Activated T-cell treated with anti-CD3 and anti-CD28 coated beads, Interleukin-2, amount 50 U/mL, for 72 hours (primary cell): ENCODE measurements at places on chromosomes 1 and 21. TPM values are rescaled to one million over a fixed set of nuclear protein-coding genes. Genes with fewer than 3 reads are reported as not detected.

GRCh38 chr1:38585971-38586370 is 273.6 kb downstream of the RRAGC start:
- H3K27me3 ChIP-seq, result no peaks in the 10 kb centered on the region
- H3K36me3 ChIP-seq, result no peaks in the 10 kb centered on the region
- peaks cover 15% of the 10 kb centered on the region for H3K4me1 ChIP-seq
- no peak for DNase-seq
- H3K27ac ChIP-seq, result no peak overlapping the region
- H3K4me3 ChIP-seq, result no peak overlapping the region

GRCh38 chr1:119116725-119117124 is 23.7 kb downstream of the WARS2 start:
- H3K4me3 ChIP-seq, result no peak overlapping the region
- no peak for DNase-seq
- H3K36me3 ChIP-seq, result peaks cover 13% of the 10 kb centered on the region
- H3K27ac ChIP-seq, result no peak overlapping the region

PALMD gene
- total RNA-seq, result not detected

DNA sequence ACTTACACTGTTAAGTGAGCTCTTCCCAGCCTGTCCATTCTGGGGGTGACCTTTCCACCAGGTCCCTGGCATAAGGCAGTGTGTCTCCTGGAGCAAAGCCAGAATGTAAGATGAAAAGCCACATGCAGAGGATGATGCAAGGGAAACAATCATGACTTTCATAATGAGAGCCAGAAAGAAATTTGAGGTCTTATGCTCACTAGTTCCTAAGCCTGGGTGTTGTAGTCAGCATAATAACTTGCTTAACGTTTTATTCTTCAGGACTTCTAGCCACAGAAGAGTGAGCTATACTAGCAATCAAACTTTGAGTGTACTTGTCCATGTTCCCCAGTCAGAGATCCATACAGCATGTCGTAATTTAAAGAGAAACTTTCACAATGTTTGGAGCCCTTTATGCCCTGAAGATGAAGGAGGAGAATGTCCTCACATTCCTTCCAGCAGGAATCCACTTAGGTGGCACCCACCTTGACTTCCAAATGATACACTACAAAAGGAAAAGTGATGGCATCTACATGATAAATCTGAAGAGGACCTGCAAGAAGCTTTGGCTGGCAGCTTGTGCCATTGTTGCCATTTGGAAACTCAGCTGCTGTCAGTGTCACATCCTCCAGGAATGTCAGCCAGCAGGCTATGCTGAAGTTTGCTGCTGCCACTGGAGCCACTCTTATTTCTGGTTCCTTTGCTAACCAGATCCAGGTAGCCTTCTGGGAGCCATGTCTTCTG is 60.5 kb upstream of the FOXD3 start:
- DNase-seq, result no peak
- no peak overlapping the region for H3K27ac ChIP-seq
- H3K4me1 ChIP-seq, result peaks cover 4% of the 10 kb centered on the region
- no peaks in the 10 kb centered on the region for H3K36me3 ChIP-seq
- H3K4me3 ChIP-seq, result no peak overlapping the region

HMCN1 gene
- 0.12 TPM for total RNA-seq

DNA sequence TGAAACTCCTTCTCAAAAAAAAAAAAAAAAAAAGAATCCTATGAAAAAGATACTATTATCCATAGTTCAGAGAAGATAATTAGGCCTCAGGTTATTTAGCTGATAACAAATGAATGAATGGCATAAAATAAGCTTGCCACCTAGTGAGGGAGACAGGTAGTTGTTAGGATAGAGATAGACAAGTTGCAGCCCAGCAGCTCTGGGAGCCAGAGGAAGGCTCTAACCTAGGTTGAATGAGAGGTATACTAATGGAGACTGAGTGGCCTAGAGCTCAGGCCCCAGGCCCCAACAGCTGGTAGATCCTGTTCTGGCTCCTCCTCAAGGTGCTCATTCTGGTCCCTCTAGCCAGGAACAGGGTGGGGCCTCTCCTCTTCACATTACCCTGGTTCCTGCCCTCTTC is 20.6 kb upstream of the RSPO1 start:
- no peaks in the 10 kb centered on the region for H3K4me1 ChIP-seq
- no peak for DNase-seq
- H3K27ac ChIP-seq, result no peak overlapping the region
- H3K36me3 ChIP-seq, result no peaks in the 10 kb centered on the region
- no peaks in the 10 kb centered on the region for H3K27me3 ChIP-seq

DNA sequence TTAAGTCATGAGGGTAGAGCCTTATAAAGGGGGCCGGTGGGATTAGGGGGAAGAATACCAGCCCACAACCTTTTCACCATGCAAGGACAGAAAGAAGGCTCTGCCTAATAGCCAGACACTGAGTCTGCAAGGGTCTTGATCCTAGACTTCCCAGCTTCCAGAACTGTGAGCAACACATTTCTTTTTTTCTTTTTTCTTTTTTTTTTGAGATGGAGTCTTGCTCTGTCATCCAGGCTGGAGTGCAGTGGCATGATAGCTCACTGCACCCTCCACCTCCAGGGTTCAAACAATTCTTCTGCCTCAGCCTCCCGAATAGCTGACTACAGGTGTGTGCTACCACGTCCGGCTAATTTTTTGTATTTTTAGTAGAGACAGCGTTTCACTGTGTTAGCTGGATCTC is 1.7 kb upstream of the ARL8A start:
- no peak overlapping the region for H3K4me3 ChIP-seq
- no peaks in the 10 kb centered on the region for H3K27me3 ChIP-seq
- no peak for DNase-seq
- peaks cover 15% of the 10 kb centered on the region for H3K36me3 ChIP-seq

- H3K36me3 ChIP-seq, result no peaks in the 10 kb centered on the region
- no peak for DNase-seq
- H3K4me3 ChIP-seq, result no peak overlapping the region
- H3K27me3 ChIP-seq, result no peaks in the 10 kb centered on the region
These were observed 116.1 kb downstream of the ATP5PO start for GRCh38 chr21:33799378-33800090.

DNA sequence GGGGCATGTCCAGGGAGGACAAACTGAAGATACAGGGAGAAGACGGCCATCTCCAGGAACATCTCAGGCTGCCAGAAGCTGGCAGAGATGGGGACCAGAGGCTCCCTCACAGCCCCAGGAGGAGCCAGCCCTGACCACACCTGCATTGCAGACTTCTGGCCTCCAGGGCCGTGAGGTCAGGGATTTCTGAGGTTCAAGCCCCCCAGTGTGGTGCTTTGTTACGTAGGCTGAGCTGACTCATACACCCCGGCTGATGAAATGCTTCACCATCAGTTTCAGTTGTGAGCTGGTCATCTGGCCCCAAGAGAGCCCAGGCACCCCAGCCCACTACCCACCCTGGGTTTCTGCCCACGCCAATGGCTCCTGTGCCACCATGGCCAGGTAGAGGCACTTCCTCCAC is 106.4 kb downstream of the SIK1 start:
- H3K4me3 ChIP-seq, result no peak overlapping the region
- no peaks in the 10 kb centered on the region for H3K27me3 ChIP-seq
- H3K27ac ChIP-seq, result no peak overlapping the region

NR5A2 gene
- 0.07 TPM for total RNA-seq

DNA sequence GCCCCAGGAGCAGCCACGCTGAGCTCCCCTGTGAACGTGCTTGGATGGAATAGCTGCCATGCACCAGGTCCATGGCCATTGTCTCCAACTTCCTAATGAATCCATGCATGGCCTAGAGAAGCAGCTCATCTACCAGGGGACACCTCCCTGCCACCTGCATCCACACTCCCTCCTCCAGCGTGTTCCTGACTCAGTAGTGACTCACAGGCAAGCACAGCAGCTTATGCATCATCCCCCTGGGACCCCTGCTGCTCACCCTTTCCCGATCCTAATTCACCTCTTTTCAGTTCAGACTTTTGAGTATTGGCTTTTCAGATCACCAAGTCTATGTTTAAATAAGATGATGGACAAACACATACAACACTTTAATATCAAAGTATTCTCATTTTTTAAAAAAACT is 39.9 kb upstream of the TADA1 start:
- H3K4me1 ChIP-seq, result peaks cover 1% of the 10 kb centered on the region
- no peaks in the 10 kb centered on the region for H3K36me3 ChIP-seq
- H3K4me3 ChIP-seq, result no peak overlapping the region

- H3K27me3 ChIP-seq, result peaks cover 31% of the 10 kb centered on the region
- no peak overlapping the region for H3K4me3 ChIP-seq
- no peaks in the 10 kb centered on the region for H3K36me3 ChIP-seq
These were observed 73.9 kb upstream of the HAO2 start for GRCh38 chr1:119294722-119295121.

DNA sequence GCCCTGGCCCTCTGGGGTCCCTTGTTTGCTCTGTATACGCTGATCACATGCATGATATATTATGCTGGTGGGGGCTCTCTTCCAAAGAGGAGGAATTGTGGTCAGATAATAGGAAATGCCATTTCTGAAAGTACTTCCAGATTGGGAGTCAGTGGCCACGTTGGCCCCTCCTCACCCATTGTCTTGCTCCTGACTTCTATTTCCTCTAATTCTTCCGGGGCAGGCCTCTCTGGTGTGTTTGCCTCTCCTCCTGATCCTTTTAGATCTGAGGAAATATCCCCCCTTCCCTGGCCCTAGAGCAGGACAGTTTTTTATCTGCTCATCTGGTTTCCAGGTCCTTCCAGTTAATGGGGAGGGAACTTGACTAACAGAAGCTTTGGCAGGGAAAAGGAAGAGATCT is 2.9 kb downstream of the VANGL2 start:
- H3K27me3 ChIP-seq, result peaks cover 24% of the 10 kb centered on the region
- no peaks in the 10 kb centered on the region for H3K36me3 ChIP-seq
- H3K27ac ChIP-seq, result no peak overlapping the region
- no peak overlapping the region for H3K4me3 ChIP-seq

TESK2 gene
- total RNA-seq, result 8.8 TPM

CAP1 gene
- total RNA-seq, result 411 TPM

GRCh38 chr21:36918291-36918690 is 48.2 kb downstream of the HLCS start:
- H3K36me3 ChIP-seq, result no peaks in the 10 kb centered on the region
- H3K27ac ChIP-seq, result no peak overlapping the region
- no peak overlapping the region for H3K4me3 ChIP-seq
- peaks cover 3% of the 10 kb centered on the region for H3K4me1 ChIP-seq
- no peaks in the 10 kb centered on the region for H3K27me3 ChIP-seq
- DNase-seq, result no peak

DNA sequence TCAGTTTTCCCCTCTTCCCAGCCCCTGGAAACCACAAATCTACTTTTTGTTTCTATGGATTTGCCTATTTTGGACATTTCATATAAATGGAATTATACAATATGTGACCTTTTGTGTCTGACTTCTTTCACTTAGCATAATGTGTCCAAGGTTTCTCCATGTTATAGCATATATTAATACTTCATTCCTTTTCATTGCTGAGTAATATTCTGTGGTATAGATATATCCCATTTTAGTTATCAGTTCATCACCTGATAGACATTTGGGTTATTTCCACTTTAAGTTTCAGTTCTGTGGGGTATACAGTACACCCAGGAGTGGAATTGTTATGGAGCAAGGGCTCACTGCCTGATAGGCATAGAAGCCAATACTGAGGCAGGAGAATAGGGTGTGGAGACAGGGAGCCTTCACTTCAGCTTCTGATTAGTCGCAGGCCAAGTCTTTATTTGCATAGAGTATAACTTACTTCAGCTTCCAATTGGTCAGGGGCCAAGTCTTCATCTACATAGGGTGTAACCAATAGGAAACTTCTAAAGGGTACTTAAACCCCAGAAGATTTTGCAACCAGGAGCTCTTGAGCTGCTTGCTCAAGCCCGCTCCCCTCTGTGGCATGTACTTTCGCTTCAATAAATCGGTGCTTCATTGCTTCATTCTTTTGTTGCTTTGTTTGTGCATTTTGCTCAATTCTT is 8.3 kb upstream of the NVL start:
- H3K4me3 ChIP-seq, result no peak overlapping the region
- peaks cover 8% of the 10 kb centered on the region for H3K36me3 ChIP-seq
- H3K4me1 ChIP-seq, result peaks cover 29% of the 10 kb centered on the region
- H3K27me3 ChIP-seq, result no peaks in the 10 kb centered on the region
- DNase-seq, result no peak

LCE3E gene
- not detected for total RNA-seq

- no peaks in the 10 kb centered on the region for H3K4me1 ChIP-seq
- DNase-seq, result no peak
- no peaks in the 10 kb centered on the region for H3K27me3 ChIP-seq
These were observed 1526.1 kb downstream of the KCNT2 start for GRCh38 chr1:195082183-195082582.

GRCh38 chr1:116166655-116167054 is 55.5 kb downstream of the MAB21L3 start:
- no peak overlapping the region for H3K27ac ChIP-seq
- no peak for DNase-seq
- H3K36me3 ChIP-seq, result no peaks in the 10 kb centered on the region
- H3K4me1 ChIP-seq, result peaks cover 20% of the 10 kb centered on the region

- peaks cover 3% of the 10 kb centered on the region for H3K27me3 ChIP-seq
- no peaks in the 10 kb centered on the region for H3K36me3 ChIP-seq
- H3K4me1 ChIP-seq, result no peaks in the 10 kb centered on the region
- H3K4me3 ChIP-seq, result no peak overlapping the region
These were observed 135.9 kb downstream of the TM2D1 start for GRCh38 chr1:61588736-61589672.

DNA sequence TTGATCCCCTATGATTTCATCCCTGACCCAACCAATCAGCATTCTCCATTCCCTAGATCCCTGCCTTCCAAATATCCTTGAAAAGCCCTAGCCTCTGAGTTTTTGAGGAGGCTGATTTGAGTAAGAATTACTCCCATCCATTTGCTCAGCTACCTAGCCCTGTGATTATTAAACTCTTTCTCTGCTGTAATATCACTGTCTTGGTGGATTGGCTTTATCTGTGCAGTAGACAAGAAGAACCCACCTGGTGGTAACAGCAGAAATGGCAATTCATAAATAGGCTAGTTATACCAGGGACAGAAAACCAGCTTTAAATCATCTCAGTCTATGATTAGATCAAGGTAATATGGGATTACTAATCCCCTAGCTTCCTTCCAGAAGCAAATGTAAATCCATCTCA is 13.0 kb downstream of the IL20 start:
- DNase-seq, result no peak
- H3K4me1 ChIP-seq, result no peaks in the 10 kb centered on the region
- H3K4me3 ChIP-seq, result no peak overlapping the region
- no peak overlapping the region for H3K27ac ChIP-seq

GSTM1 gene
- 60.6 TPM for total RNA-seq

GRCh38 chr1:60425528-60425927 is 352.0 kb upstream of the C1orf87 start:
- no peaks in the 10 kb centered on the region for H3K36me3 ChIP-seq
- no peak for DNase-seq
- H3K4me3 ChIP-seq, result no peak overlapping the region

GRCh38 chr1:212459656-212460055 is 26.9 kb downstream of the NENF start:
- no peaks in the 10 kb centered on the region for H3K36me3 ChIP-seq
- H3K4me3 ChIP-seq, result no peak overlapping the region
- H3K4me1 ChIP-seq, result peaks cover 12% of the 10 kb centered on the region
- DNase-seq, result no peak
- no peak overlapping the region for H3K27ac ChIP-seq
